NT2/D1 (cell line): ENCODE measurements at places on chromosomes 4 and X.

GRCh38 chr4:55491486-55491885 lies 55.2 kb downstream of the CLOCK start:
- DNase-seq: no peak

DNA sequence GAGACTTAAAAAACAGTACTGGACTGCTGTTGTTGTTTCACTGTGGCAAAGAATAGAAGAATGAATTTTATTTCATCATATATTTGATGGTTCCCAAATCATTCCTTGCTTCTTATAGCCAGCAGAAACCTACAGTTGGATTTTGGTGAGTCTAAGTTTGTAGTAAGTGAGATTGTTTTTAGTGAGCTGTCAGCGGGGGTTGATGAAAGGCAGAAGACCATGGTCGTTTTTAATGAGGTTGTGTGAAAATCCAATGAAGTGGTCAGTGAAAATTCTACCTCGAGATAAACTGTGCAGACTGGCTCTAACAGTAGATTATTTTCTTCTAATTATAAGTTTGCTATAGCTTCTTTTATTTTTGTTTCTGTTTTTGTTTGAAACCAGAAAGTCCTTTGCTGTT lies 36.2 kb downstream of the ANAPC4 start:
- no peak for DNase-seq

- DNase-seq: no peak
Measured at GRCh38 chr4:164337219-164337944, 416.5 kb upstream of the SMIM31 start.

DNA sequence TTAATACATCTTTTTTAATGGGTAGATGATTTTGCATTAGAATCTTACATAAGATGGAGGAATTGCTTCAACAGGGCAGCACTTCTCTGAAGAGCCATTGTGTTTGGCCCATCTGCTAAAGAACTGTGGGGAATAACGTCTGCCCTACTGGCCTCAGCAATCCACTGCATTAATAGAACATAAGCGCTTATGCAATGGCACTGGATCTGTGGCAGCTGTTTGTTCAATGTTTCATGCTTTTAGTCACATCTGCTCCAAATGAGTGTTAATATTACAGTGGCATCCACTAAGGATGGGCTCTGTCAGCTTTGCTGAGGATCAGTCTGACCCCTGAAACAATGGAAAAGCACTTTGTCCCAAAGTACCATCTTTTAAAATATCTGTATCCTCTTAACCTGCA lies 279.0 kb upstream of the GK2 start:
- no peak for DNase-seq

GRCh38 chr4:153623491-153623890 lies 60.6 kb upstream of the TLR2 start:
- no peak for DNase-seq

- DNase-seq: no peak
Measured at GRCh38 chr4:156710365-156711192, 261.0 kb downstream of the PDGFC start.

DNA sequence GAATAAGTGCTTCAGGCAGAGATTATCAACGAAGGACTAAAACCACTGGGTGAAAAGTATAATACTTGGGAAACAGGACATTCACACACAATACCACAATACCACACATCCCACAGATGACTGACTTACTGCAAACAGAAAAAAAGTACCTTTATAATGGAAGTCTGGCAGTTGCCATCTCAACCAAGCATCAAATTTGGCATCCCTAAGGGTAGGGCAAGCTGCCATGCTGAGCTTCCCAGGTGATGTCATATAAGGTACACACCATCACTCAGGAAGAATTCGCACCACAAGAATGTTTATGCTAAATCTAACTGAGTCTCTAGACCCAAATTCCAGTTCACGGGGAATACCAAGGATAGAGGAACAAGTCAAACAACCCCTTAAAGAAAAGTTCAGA lies 9.1 kb downstream of the QDPR start:
- DNase-seq: no peak

DNA sequence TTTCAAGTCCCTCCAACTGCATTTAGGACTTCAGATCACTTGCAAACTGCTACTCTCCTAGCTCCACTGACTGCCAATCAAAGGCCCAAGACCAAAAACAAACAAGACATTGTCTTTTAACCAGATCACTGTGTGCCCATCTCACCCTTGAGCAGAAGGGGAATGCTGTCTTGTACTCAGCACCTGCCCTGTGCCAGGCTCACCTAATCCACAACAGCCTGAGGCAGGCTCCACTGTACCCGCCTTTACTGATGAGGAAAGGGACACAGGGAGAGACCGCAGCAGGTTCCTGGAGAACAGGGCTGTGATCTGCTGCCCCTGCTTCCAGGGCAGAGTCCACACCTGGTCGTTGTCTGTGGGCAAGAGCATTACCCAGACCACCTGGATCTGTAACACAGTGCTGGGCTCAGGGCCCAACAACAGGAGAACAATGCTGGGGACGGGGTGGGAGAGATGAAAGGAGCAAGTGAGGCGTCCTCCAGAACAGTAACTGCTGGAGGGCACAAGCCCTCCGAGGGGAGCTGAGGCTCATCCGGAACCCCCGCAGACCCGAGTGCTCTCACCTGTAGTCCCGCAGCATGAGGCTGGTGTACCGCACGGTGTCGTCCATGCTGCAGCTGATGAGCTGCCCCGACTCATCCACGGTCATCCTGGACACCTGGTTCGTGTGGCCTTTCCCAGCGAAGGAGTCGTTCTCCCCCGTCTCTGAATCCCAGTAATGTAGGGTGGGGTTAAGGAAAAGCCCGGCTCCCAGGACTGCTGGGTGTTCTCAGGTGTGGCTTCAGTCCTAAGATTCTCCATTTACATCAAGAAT lies 33.9 kb downstream of the WDR1 start:
- DNase-seq: no peak
